Osteoblast (primary cell): ENCODE measurements at places on chromosomes 4 and X. TPM values are rescaled to one million over a fixed set of nuclear protein-coding genes. Genes with fewer than 3 reads are reported as not detected.
A peak's percentile ranks its signal among the peaks of the same experiment; 100 is the strongest.

DNA sequence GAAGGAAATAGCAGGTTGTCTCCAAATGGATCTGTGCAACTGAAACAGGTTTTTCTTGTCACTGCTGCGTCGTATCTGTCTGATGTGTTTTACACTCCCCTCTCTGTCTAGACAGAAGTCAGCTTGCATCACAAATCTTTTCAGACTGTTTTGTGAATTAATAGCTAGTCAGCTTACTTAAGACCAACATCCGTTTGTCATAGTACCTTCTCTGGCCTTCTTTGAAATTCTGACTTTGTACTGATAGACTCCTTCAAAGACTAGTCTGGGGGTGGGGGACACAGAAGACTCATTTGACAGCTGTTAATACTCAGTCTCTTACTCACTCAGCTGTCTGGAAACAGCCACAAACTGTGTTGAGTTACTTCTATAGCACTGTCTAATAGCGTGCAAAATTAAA is 197.8 kb downstream of the PALLD start:
- H3K36me3 ChIP-seq = peaks cover 70% of the 10 kb centered on the region
- H3K27ac ChIP-seq = peak overlapping the region; percentile 89
- no peaks in the 10 kb centered on the region for H3K27me3 ChIP-seq
- DNase-seq = no peak
- no peak overlapping the region for H3K4me3 ChIP-seq

DNA sequence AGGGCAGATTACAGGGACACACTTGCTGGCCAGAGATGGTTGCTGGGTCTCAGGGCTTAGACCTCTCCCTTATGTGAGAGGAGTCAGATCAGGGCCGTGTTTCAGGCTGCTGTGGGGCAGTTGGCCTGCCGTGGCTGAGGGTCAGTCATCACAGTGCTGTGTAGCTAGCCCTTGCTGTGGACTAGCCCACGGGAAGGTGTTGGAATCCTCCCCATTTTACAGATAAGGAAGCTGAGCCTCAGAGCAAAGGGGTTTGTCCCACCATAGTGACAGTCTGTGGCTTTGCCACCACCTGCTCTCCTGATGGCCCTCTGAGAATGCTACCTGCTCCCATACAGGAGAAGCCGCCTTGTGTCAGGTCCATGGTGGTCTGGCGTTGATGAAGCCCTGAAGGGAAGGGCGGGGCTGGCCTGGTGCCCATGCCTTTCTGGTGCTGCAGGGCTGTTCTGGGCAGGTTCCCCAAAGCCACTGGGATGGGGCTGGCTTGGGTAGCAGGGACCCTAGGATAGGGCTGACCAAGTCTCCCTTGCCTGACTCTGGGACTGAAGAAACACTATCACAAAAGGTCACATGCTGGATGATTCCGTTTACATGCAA is 2.4 kb upstream of the FAM53A start:
- H3K4me1 ChIP-seq = peaks cover 8% of the 10 kb centered on the region
- H3K36me3 ChIP-seq = peaks cover 15% of the 10 kb centered on the region
- no peak overlapping the region for H3K4me3 ChIP-seq
- DNase-seq = peak; percentile 41
- H3K27ac ChIP-seq = no peak overlapping the region
- H3K27me3 ChIP-seq = no peaks in the 10 kb centered on the region

DNA sequence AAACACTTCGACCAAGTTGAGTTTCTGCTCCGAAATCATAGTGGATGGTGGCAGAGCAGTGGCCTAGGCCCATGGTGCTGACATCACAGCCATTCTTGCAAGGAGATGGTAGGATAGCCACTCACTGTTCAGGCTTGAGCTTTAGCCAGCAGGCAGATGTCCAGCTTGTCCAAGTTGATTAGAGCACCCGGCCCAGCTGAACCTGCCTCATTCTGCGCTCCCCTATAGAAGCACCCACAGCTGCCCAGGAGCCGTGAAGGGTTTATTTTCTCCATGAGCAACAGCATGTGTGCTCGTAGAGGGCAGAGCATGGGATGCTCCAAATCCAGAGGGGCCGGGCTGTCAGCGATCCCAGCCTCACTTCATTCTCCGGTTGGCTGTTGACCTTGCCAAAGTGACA is 16.2 kb downstream of the PIGG start:
- H3K36me3 ChIP-seq = peaks cover 41% of the 10 kb centered on the region
- no peaks in the 10 kb centered on the region for H3K27me3 ChIP-seq
- DNase-seq = no peak
- no peak overlapping the region for H3K27ac ChIP-seq
- no peak overlapping the region for H3K4me3 ChIP-seq

DNA sequence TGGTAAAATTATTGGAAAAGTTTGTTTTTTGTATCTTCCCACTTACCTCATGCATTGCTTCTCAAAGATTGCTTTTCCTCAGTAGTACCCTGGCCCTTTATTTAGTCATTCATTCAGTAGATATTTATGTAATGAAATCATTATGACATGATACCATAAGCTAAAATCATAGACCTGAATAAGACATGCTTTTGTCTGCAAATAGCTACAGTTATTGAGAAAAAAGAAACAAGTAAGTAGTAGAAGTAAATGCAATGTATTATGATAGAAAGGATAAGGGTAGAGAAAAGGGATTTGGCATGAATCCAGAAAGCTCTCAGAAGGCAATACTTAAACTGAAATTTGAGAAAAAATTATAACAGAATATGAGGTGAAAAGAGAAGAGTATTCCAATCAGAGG is 352.5 kb downstream of the GPM6A start:
- H3K27me3 ChIP-seq = no peaks in the 10 kb centered on the region
- peaks cover 7% of the 10 kb centered on the region for H3K4me1 ChIP-seq

The ADH1A gene
- total RNA-seq = not detected in 2 replicates

DNA sequence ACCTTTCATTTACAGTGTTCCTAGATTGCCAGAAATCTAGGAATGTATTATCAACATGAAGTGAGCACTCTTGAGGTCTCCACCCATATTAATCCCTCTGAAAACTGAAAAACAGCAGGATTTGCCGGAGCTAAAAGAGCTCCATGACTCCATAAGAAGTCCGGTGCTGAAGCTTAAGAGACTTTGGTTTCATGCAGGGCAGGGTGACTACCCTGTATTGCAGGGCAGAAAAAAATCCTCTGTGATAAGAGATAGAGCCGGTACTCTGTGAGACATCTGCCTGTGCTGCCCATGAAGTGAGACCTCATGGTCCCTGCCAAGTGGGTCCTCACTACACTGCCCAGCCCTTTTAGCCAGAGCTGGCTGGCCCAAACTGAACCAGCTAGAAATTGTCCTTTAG is 127.2 kb upstream of the NPY2R start:
- no peaks in the 10 kb centered on the region for H3K27me3 ChIP-seq
- H3K36me3 ChIP-seq = no peaks in the 10 kb centered on the region
- H3K4me1 ChIP-seq = peaks cover 14% of the 10 kb centered on the region
- no peak overlapping the region for H3K4me3 ChIP-seq
- no peak overlapping the region for H3K27ac ChIP-seq

The RBM46 gene
- not detected in 2 replicates for total RNA-seq

The GAB3 gene
- 3.2 and 6.9 TPM in 2 replicates for total RNA-seq
